GM23248 (cell line): ENCODE measurements at places on chromosomes 1 and 21. TPM values are rescaled to one million over a fixed set of nuclear protein-coding genes. Genes with fewer than 3 reads are reported as not detected.
A peak's percentile ranks its signal among the peaks of the same experiment; 100 is the strongest.

GRCh38 chr1:82377201-82377884, 576.6 kb downstream of the ADGRL2 start:
- DNase-seq, result no peak

- no peak for DNase-seq
Measured at GRCh38 chr1:74824497-74825107, 91.7 kb downstream of the TYW3 start.

- peak; percentile 64 for DNase-seq
Measured at GRCh38 chr1:210250998-210251679, 18.5 kb downstream of the SERTAD4 start.

- peak; percentile 51 for DNase-seq
Measured at GRCh38 chr1:48530727-48531351, 58.8 kb upstream of the SPATA6 start.

DNA sequence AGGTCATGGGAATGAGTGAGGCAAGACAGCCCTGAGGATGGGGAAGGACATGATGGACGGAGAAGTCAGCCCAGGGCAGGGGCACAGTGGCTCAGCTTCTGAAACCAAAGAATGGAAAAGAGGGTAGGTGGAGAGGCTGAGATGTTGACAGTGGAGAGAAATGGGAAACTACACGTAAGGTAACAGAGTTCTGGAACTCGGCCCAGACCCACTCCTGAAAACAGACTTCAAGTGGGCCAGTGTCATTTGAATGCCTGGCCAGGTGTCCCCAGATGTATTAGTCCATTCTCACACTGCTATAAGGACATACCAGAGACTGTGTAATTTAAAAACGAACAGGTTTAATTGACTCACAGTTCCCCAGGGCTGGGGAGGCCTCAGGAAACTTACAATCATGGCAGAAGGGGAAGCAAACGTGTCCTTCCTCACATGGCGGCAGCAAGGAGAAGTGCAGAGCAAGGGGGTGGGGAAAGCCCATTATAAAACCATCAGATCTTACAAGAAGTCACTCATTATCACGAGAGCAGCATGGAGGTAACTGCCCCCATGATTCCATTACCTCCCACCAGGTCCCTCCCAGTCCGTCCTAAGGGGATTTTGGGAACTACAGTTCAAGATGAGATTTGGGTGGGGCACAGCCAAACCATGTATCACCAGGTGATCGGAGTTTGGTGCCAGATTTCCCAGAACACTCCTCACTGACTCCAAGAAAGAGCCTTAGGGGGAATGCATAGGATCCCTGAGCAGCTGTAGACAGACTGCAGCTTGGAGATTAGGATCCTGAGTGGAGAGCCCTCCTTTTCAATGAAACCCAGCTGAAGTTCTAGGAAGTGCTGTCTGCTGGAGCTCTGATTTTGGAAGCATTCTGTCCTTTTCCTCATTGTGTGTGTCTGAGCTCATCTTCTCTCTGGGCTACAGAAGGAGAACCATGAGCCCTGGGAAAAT, 40.3 kb downstream of the FHAD1 start:
- no peak for DNase-seq

- DNase-seq, result peak; percentile 2
Measured at GRCh38 chr1:106465666-106466065, 590.8 kb upstream of the PRMT6 start.

- DNase-seq, result no peak
Measured at GRCh38 chr1:224182057-224182865, 779 bp upstream of the DEGS1 start.

DNA sequence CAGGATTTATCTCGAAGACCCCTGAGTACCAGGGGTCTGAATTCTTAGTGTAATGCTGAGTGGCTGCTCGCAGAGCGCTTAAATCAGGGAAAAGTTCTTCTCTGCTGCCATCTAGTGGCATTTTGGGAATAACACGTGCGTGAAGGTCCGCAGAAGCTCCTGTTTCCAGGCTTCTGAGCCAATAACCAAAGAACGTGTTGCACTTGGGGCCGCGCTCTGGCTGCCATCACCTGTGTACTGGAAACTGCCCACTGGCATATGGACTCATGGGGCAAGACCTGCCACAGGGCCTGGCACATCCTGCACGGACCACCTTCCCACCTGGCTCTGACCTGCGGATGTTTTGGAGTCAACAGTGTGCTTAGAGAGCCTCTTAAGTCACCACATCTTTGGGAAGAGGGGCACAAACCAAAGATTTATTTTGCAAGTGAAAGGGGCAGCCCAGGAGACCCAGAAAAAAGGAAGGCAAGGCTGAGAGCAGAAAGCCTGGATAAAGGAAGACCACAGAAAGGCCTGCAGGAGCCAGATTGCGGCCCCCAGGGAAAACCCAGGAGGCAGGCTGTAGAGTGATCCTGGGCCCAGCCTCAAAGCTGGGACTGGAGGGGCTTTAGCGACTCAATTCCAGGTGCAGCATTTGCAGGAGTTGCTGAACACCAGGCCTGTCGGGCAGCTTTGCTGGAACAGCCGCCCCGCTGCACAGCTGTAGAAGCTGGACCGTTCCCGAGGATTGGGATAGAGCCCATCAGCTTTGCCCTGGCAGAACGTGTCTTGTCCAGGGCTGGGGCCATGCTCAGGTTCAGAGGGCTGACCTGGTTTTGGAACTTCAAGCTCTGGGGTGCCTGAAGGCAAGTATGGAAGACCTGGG, 13.0 kb downstream of the CHIT1 start:
- peak; percentile 71 for DNase-seq

DNA sequence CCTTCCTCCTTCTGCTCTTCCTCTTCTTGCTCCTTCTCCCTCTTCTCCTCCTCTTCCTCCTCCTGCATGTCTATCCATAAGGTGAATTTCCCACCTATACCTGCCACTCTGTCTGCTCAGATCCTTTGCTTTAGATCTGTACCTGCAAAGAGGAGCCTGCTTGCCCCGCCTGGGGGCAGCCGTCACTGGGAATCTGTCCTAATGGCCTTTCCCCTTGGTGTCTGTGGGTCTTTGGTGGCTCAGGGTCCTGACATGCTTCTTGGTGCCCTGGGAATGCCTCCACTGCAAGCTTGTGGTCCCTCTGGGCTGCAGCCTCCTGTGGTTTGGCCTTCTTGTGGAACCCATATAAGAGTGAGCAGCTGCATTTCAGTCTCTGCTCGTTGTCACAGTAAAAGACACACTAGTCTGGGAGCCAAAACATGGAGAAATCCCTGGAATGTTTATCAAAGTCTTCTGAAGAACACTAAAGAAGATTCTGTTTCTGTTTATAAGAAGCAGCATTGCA, 79.5 kb upstream of the CSF3R start:
- DNase-seq, result no peak

DNA sequence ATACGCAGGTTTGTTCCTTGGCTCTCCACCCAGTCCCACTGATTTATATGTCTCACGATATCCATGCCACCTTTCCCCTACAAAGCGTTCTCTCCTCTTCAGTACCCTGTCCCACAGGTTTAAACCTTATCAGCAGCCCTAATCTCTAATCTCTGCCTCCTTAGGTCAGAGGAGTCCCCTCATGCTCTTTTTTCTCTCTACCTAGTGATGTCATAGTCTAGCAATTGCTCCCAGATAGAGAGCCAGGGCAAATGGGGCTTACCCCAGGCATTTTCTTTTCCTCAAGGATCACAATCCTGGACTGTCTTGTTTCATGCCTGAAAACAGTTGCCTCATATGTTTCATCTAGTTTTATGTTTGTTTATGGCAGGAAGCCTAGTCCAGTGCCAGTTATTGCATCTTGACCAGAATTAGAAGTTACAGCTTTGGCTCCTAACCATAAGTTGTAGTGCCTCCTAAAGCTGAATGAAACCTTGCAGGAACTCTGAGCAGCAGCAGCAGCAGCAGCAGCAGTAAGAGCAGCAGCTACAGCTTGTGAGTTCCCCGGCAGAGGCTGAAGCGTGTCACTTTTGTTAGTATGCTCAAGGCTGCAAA, 26.7 kb upstream of the TP53BP2 start:
- peak; percentile 13 for DNase-seq

DNA sequence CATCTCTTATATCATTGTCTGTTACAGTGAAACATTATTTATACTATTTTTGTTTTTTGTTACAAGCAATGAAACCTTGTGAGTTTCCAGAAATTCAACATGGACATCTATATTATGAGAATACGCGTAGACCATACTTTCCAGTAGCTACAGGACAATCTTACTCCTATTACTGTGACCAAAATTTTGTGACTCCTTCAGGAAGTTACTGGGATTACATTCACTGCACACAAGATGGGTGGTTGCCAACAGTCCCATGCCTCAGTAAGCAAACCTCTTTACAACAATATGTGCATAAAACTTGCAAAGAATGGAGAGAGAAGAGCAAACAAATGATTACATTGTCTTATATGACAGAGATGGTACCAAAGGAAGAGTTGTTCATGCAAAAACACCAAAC, 22.4 kb downstream of the CFHR4 start:
- DNase-seq, result peak; percentile 50

DNA sequence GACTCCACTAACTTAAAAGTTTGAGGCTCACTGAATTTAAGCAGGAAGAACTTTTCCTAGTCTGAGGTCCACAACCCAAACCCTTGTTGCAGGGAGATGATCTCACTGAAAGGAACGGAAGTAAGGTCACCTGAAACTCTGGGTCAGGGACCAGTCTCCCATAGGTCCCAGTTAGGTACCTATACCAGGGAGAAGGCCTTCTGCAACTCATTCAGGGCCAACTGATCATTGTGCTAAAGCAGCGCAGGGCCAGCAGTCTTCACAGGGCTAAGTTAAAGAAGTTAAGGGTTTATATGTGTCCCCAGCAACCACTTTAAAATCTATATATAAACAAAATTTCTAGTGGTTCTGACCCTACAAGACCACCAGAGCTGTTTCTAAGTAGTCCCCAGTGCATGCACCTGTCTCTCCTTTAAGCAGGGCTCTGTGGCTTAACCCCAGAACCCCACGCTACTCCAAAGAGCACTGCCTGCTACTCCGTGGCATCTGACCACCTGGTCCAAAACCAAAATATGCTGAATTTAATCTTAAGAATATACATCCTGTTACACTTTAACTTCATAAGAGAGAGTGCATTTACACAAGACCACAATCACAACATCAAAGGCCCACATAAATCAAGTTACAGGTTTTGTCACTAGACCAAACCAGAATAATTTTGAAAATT, 2.8 kb downstream of the SRSF10 start:
- no peak for DNase-seq

DNA sequence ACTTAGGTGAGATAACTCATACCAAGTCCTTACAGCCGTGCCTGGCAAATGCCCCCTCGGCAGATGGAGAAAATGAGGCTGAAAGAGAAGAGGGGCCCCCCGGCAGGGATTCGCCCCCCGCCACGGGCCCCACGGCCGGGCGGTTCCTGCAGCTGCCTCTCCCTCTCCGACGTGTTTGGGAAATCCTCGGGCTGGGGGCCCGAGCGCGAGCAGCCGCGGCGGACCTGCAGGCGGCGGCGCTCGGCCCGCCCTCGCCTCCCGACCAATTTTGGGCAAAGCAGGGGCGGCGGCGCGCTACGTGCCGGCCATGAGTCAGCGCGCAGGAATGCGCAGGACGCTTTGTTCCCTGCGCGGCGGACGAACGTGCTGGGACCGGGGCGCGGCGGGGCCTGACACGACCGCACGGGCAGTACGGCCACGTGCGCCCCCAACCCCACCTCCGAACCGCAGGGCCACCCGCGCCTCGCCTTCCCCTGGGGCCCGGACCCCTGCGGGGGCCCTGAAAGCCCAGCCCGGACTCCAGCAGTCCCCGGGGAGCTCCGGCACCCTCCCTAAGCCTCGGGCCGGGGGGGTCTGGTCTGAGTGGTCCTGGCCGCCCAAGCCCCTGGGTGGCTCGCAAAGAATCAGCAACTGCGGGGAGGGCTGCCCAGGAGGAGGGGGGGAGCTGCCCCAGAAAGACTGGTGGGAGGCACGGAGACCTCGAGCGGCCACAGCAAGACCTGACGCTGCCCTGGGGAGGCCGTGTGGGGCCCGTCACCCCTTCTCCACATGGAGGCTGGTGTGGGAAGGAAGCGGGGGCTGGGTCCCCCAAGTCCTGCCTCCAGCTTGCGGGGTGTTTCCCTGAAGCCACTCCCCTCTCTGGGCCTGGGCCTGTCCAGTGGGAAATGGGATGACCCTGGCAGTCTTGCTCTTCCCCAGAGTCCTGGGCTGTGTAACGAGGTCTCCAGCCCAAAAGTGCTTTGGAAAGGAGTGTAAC, 11.9 kb upstream of the EDN2 start:
- DNase-seq, result peak; percentile 93

DNA sequence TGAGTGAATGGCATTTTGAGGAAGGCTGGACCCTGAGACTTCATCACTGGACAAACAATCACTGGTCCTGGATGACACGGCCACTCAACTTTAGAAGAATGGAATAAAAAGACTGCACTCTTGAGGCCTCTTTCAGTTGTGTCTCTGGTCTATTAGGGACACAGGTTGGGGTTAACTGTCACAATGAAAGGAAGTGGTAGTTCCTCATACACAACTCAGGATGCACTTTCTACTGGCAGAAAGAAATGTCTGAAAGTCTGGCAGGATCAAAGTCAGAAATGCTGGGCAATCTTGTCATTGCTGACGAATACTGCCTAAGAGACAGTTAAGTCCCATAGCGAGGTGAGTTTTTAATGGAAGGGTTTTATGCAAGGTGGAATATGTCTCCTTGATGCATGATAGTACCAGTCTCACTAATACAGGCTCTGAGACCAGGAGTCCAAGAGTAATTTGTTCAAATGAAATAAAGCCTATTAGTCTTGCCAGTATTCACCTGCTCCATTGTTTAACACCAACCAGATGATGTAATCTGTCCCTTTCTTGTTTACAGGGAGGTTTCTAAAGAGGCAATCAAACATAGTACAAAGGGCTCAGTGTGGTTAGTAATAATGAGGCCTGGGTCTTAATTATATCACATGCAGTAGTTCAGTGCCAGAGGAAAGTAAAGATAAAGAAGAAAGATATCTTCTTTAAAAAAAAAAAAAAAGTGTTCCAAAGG, 11.2 kb upstream of the RRP15 start:
- no peak for DNase-seq

DNA sequence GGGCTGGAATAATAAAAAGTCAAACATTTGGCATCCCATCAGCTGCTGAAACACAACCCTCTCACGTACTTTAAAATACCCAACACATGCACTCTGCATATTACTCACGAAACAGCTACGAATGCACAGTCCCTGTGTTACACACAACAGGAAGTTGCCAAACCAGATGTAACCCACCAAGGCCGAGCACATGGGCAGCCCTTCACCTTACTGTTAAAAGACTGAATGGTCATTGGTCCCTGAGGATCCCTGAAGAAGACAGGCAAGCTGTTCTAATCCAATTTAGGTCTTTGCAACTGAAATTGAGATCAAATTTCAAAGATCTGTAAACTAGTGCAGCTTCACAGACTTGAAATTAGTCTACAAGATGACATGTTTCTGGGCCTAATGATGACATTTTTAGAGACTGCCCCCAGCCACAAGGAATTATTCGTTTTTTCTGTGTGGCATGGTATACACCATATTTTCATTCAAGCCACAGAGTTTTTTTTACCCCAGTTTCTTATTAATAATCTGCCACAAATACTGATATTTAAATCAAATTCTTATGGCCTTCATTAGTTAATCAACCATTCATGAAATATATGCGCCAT, 25.6 kb upstream of the IER5 start:
- peak; percentile 89 for DNase-seq

The PIGP gene
- total RNA-seq, result 15.1 and 19.0 TPM in 2 replicates

The ZBED6 gene
- total RNA-seq, result 14.3 and 28.7 TPM in 2 replicates

The MYBPH gene
- 0.11 and 1.4 TPM in 2 replicates for total RNA-seq
